Stimulated activated CD8-positive, alpha-beta memory T cell treated with anti-CD3 and anti-CD28 coated beads, Interleukin-12 subunit alpha, Interleukin-12 subunit beta, amount 100 ng/mL, for 1 hour (primary cell): ENCODE measurements at places on chromosomes 16 and 17.

GRCh38 chr17:4104506-4104905, 38.3 kb downstream of the ZZEF1 start:
- DNase-seq, result no peak

GRCh38 chr17:44029736-44030135, 15.0 kb upstream of the TMEM101 start:
- no peak for DNase-seq

GRCh38 chr16:64321066-64321465, 800.8 kb downstream of the CDH11 start:
- no peak for DNase-seq

DNA sequence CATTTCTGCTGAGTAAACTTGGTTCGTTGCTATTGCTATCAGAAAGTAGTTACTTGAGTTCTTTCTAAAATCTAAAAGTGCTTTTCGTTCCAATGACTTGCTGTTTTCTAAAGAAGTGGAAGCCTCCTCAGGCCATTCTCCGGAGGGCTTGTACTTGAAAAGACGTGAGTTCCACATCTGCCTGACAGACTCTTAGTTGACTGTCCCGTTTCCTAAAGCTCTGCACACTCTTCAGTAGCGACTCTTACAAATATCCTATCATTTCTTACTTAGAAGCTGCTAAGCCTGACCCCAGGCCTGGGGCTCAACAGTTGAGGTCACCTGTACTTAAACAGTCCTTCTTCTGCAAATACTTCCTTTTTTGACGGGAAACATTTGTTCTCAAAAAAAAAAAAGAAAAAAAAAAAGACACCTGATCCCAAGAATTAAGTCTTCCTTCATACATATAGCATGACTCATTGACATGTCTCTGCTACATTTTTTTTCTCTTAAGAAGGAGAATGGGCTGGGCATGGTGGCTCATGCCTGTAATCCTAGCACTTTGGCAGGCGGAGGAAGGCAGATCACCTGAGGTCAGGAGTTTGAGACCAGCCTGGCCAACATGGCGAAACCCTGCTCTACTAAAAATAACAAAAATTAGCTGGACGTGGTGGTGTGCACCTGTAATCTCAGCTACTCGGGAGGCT, 61.5 kb downstream of the DHRS7C start:
- no peak for DNase-seq

- DNase-seq, result no peak
Observed at GRCh38 chr16:65662256-65662655, 540.4 kb upstream of the CDH11 start.

GRCh38 chr17:73317513-73318426, 6.0 kb upstream of the CDC42EP4 start:
- DNase-seq, result no peak

GRCh38 chr16:3098459-3099394, at the start of gene ZSCAN10:
TSS of gene ZSCAN10 (minus strand) at chr16:3099294. CDS start at chr16:3092937, 6,357 bp downstream.
- DNase-seq, result no peak

DNA sequence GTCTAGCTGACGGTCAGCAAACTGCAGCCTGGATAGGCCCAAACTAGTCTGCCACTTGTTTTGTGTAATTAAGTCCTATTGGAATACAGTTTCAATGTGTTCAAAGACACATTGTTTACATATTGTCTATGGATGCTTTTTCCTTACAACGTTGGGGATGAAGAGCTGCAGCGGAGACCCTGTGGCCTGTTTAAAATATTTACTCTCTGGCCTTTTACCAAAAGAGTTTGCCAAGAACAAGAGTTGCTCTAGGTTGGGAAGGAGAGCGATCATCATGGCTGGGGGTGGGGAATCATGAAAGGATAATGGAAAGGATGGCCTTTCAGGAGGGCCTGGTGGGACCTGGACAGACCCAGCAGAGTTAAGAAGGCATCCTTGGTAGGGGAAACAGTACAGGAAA, 274.9 kb upstream of the ZFHX3 start:
- no peak for DNase-seq

DNA sequence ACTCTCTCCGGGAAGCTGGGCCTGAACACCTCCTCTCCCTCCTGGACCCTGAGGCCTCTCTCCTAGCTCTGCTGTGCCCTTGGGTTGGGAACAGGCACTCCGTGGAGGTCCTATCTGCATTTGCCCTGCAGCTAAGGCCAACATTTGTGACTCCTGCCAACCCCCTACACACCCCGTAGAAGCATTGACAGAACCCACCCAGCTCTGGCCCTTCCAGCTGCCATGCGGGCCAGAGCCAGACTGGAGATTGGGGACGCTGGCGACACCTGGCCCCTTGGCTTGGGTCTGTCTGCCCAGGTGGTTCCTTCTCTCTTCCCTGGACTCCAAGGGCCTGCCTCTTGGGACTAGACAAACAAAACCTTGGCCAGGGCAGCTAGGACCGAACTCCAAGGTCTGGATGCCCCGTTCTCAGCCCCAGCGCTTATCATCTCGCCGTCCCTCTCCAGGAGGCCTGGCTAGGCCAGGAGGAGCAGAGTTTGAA, 644 bp upstream of the RHBDF2 start:
- no peak for DNase-seq

DNA sequence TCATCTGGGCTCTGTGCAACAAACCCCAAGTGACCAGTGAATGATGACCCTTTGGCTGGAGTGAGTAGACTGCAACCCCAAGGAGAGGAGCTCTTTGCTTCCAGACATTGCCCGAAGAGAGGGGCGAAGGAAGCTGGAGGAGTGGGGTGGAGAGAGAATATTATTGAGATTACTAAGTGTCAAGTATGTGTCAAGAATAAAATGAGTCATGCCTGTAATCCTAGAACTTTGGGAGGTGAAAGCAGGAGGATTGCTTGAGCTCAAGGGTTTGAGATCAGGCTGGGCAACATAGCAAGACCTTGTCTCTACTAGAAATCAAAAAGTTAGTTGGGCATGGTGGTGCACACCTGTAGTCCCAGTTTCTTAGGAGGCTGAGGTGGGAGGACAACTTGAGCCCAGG, 142.0 kb upstream of the CCL2 start:
- no peak for DNase-seq

DNA sequence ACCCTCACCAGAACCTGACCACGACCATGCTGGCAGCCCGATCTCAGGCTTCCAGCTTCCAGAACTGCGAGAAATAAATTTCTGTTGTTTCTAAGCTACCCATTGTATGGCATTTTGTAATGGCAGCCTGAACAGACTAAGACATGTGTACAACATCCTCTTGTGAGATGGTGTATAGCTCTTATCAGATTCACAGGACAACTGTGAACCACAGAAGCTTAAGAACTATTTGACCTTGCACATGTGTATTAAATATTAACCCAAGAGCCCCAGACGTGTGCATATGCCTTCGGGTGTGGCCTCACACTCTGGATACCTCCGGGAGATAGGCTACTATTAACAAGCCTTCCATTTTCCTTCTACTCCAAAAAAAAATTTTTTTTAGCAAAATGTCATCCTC, 248.9 kb downstream of the SLC39A11 start:
- DNase-seq, result no peak

DNA sequence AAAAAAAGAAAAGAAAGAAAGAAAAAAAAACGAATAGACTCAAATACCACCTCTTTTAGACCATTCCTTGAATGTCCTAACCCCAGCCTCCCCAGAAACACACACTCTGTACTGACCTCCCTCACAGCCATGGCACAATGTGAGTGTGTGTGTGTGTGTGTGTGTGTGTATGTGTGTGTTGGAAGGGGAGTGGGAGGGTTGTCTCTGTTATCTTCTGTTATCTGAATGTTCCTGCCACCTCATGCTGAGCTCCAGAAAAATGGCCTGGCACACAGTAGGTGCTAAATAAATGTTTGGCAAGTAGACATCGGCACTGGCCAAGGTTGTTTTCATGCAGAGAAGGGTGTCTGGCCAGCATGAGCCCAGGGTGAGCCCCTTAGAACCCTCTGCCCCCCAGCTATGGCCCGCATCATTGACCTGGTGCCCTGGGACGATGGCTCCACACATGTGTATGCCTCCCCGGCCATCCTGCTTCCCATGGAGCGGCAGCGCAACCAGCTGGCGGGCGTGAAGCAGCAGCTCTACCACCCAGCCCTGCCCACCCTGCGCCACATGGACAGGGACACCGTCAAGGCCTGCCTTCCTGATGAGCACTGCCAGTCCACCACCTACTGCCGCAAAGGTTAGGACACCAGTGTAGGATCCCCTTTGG, 6.6 kb upstream of the CNGB1 start:
- DNase-seq, result no peak

DNA sequence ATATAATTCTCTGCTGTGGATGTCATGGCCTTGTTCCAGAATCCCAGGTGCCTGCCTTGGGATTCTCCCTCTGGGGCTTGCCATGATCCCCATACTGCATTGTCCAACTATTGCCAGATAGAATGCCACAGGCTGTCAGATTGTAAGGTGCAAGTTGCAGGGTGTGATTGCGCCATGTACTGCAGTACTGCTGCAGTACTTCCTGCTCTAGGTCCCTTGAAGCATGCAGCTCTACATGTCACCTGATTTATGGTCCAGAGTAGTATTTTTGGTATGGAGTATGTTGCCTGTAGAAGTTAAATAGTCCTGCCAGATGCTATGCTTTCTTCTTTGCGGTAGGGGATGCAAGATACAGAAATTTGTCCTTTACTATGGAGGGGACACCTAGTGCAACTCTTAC, 7.0 kb upstream of the SLFN5 start:
- DNase-seq, result no peak

GRCh38 chr16:11955713-11956123, 9.3 kb upstream of the TNFRSF17 start:
- DNase-seq, result no peak

DNA sequence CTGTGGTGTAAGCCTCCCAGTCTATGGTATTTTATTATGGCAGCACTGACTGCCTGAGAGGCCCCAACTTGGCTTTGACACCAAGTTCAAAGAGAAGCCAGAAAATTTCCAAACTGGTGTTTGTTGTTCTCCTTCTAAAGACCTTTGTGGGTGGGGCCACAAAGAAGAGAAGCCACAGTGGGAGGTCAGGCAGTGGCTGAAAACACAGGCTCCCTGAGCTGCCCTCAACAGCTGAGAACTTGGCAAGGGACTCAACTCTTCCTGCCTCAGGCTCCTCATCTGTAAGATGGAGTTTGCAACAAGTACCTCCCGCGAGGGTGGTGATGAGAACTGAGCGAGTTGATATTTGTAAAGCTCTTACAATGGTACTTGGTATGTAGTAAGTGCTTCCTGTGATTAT, 18.2 kb downstream of the CES5A start:
- DNase-seq, result no peak

GRCh38 chr16:69784586-69784985, 22.5 kb downstream of the WWP2 start:
- no peak for DNase-seq

DNA sequence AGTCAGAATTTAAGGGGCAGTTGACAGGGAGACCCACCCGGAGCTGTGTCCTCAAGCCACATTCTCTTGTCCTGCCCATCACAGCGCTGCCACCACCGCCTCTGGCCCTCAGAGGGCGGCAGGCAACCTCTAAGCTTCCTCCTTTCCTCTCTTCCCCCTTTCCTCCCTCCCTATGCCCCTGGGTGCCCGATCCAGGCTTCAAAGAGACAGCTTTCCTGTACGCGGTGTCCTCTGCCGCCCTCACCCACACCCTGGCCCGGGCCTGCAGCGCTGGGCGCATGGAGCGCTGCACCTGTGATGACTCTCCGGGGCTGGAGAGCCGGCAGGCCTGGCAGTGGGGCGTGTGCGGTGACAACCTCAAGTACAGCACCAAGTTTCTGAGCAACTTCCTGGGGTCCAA, 23.5 kb downstream of the WNT9B start:
- DNase-seq, result no peak

GRCh38 chr17:7650509-7651096, at the start of gene ATP1B2:
TSS of gene ATP1B2 (plus strand) at chr17:7650926. CDS start at chr17:7651519, 593 bp downstream.
- DNase-seq, result peak; percentile 64

DNA sequence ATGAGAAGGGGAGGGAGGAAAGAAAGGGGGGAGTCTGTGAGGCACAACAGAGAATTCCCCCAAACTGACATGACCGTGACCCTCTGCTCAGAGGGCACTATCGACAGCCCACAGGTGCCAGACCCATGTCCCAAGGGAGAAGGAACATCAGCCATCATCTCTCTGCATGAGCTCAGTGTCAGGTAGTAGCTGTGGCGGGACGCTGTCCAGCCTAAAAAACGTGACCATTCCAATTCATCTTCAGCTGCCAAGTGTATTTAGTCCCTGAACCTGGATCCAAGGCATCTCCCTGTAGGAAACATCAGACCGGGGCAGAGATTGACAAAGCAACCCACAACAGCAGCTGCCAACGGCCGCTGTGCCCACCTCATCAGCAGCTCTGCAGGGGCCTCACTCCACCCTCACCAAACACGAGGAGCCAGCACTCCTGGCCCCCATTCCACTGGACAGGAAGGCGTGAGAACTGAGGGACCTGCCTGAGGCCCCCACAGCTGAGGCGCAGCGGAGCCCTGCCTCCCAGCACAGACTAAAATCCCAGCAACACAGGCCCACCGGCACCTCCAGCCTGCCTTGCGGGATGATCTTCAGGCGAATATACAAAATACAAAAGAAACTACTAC, 8.6 kb downstream of the TAF1C start:
- no peak for DNase-seq

- DNase-seq, result no peak
Observed at GRCh38 chr17:78899361-78900260, 3.4 kb downstream of the CEP295NL start.
